Smooth muscle cell of the umbilical artery (primary cell): ENCODE measurements at places on chromosomes 3 and 15. TPM values are rescaled to one million over a fixed set of nuclear protein-coding genes. Genes with fewer than 3 reads are reported as not detected.

Gene NANOGP8
- total RNA-seq: not detected in 2 replicates

Gene ATP2B2
- total RNA-seq: not detected in 2 replicates

Gene LRTM1
- total RNA-seq: not detected in 2 replicates

Gene TMEM40
- not detected in 2 replicates for total RNA-seq

Gene GATM
- total RNA-seq: 0.28 and 0.30 TPM in 2 replicates

Gene SH2D7
- not detected in 2 replicates for total RNA-seq

Gene VIPR1
- not detected in 2 replicates for total RNA-seq

Gene GRK7
- 0.05 TPM in 1 of 2 replicates, not detected in the other for total RNA-seq

Gene COPG1
- 412 and 487 TPM in 2 replicates for total RNA-seq

Gene PPM1L
- 0.74 and 0.89 TPM in 2 replicates for total RNA-seq

Gene PP2D1
- not detected in 2 replicates for total RNA-seq
